ENCODE measurements at places on chromosomes 5 and 9.

GRCh38 chr9:81497091-81497490 is 192.3 kb downstream of the TLE1 start:
- no peak for DNase-seq

DNA sequence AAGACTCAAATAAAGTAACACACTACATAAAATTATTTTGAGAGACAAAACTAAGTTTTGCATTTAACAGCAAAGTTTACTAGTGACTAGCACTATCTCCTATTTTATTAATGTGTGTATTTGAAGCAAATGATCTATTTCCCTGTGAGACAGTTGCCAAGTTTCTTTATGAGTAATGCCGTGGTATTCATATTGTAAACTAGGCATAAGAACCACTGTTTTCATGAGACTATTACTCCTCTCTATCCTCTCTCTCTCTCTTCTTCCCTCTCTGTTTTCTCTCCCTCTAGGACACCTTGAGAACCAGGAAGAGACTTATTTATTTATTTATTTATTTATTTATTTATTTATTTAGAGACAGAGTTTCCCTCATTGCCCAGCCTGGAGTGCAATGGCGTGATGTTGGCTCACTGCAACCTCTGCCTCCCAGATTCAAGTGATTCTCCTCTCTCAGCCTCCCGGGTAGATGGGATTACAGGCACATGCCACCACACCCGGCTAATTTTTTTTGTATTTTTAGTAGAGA is 61.1 kb downstream of the MLANA start:
- DNase-seq, result no peak

GRCh38 chr5:11212706-11213105 is 451.7 kb upstream of the DAP start:
- no peak for DNase-seq

- no peak for DNase-seq
Observed at GRCh38 chr5:3187771-3188425, 407.7 kb upstream of the IRX1 start.

DNA sequence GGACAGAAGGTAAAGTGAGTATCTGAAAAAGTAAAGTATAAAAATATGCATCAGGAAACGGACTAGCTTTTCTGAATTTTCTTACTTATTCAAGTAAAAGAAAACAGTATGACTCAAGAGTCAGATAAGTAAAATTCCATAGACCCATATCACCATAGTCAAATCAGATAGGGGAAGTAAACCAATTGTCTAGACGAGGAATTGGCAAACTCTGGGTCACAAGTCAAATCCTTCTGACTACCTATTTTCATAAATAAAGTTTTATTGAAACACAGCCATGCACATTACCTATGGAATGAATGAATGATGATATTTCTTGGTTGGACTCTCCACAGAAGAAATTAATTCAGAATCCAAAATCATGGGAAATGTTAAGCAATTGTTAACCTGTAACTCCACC is 59.1 kb upstream of the TMC1 start:
- no peak for DNase-seq

Measured in left kidney (tissue), 8 donors.